ENCODE measurements at places on chromosomes 4 and X.

- no peak for DNase-seq
Observed at GRCh38 chr4:16217300-16218051, 8.8 kb downstream of the TAPT1 start.

GRCh38 chr4:6371271-6371670 is 101.1 kb downstream of the PPP2R2C start:
- DNase-seq = no peak

- DNase-seq = no peak
Observed at GRCh38 chr4:173924561-173924960, 358.9 kb downstream of the FBXO8 start.

DNA sequence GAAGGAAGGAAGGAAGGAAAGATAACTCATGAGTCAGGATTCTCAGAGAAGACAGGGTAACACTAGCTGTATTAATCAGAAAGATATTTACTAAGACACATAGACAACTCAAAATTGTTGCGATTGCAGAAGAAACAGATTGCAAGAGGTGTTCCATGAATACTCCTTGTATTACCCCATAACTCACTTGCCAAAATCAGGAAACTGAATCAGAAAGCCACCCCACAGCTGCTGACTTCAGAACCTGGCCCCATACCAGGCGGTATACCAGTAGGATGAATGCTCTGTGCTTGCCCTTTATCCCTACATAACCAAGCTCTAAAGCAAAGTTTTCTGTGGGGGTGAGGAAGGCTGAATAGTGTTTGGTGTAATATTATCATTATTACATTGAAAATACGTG is 468.5 kb downstream of the IQCM start:
- DNase-seq = no peak

DNA sequence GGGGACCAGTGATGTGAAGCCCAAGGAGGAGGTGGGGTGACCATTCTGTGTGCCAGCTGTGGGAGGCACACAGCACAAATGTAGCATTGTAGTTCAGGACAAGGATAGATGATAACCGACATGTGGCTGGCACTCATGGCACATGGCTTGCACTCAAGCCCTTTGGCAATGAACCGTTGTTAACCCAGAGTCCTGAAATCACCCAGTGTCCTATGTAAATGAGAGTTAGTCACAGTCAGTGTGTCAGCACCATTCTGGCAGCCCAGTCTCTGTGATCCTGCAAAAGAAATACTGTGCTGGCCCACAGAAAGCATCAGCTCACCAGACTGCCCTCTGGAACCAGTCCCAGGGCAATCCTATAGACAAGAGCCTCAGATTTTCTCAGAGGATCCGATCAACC is 339.3 kb downstream of the MID1IP1 start:
- DNase-seq = no peak

DNA sequence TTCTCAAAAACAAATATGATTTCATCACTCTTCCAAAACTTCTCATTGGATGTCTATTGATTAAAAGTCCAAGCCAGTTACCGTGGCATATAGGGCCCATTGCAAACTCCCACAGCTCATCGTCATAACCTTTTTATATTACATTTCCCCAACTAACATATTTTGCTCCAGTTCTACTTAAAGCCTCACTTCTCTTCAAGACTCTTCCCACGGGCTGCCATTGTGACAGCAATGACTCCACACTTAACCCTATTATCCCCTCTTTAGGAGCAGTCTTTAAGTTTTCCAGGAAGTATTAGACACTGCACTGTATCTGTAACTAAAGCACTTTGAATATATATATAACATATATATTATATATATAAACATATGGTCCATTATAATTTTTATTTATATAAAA is 44.5 kb downstream of the DTHD1 start:
- DNase-seq = no peak

DNA sequence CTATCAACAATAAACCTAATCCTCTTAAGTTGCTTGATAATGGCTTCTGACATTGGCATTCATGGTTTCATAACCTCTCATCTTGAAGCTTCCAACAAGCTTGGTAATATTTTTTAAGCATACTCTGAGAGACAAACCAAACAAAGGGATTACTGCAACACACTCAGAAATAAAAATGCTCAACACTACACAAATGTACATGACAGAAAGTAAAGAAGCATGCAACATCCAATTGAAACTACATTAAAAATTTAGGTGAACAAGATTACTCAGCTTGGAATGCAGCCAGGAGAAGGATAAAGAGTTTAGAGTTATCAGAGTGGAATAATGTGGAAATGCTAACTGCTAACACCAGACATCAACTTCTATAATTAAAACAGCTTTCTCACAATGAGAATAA is 1136.6 kb upstream of the PABPC4L start:
- no peak for DNase-seq

GRCh38 chr4:184251670-184251980 is 34.0 kb upstream of the ENPP6 start:
- DNase-seq = no peak

- no peak for DNase-seq
Observed at GRCh38 chr4:167581449-167581965, 347.2 kb upstream of the SPOCK3 start.

- DNase-seq = no peak
Observed at GRCh38 chr4:70613306-70614183, 15.0 kb upstream of the ENAM start.

DNA sequence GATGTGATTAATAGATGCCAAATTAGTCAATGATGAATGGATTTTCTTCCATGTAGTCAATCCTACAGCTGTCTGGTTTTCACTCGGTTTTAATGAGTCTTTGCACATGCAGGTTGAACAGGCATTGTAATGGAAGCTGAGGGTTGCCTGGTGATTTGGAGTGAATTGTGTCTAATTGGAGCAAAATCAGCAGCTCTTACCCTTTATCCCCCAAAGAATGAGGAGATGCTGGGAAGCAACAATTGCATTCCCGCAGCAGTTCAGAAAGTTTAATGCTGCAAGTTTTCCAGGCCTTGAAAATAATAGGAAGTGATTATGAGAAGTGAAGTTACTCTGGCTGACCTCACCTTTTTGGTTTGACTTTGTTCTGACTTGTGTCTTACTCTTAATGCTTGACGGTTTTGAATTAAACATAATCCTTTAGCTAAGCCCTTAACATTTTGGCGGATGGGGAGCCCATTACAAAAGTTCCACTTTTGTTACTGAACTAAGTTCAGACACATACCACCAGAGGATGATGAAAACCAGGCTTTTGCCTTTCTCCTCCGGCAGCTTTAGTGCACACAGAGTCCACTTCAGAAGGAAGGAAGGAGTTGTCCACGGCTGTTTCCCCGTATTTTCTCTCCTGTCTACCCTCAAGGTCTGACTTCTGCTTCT is 78.8 kb upstream of the TBC1D9 start:
- no peak for DNase-seq

DNA sequence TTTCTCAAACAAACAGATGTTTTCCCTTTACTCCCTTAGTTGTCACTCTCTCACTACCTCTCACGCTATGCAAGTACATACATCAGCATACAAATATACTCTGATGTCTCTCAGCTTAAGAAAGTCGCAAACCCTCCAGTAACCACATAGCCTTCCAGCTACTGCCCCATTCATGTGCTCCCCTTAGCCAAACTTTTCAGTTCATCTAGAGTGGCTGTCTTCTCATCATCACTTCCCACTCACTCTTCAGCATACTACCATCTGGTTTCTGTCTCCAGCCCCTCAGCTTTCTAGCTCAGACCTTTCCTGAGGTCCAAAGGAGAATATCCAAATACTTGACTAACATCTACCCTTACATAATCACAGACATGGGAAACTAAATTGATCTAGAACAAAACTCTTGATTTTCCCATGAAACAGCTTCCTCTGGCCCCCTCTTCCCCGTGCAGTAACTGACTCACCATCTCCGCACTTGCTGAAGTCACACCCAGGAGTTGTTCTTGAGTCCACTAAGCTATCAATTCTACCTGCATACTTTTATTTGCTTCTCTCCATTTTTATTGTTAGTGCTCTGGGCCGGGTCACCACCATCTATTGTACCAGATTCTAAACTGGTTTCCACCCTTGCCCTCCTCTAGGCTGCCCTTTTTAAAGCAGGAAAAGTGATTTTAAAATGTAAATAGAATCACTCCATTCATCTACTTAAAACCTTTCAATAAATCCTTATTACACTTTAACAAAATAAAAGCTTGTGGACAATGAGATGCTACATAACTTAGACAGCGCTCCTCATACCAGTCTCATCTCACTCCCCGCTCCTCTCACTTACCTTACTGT is 57.2 kb downstream of the CASP6 start:
- DNase-seq = no peak

DNA sequence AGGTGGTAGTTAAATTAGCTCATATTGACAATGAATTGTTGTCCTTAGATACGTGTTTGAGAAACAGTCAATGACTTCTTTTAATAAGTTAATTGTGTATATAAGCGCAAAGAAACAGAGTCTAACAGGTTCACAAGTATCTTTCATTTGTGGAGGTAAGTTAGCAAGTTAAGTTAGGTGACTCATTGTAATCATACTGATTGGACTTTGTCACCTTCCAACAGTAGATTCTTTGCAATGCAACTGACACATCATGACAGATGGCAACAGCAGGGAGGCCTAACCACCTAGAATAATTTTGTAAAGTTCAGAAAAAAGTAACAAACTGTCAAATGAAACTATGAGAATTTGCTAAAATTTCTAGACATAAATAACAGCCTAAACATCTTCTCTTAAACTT is 207.6 kb upstream of the PITX2 start:
- no peak for DNase-seq

GRCh38 chr4:19300213-19300612 is 951.5 kb upstream of the SLIT2 start:
- no peak for DNase-seq

DNA sequence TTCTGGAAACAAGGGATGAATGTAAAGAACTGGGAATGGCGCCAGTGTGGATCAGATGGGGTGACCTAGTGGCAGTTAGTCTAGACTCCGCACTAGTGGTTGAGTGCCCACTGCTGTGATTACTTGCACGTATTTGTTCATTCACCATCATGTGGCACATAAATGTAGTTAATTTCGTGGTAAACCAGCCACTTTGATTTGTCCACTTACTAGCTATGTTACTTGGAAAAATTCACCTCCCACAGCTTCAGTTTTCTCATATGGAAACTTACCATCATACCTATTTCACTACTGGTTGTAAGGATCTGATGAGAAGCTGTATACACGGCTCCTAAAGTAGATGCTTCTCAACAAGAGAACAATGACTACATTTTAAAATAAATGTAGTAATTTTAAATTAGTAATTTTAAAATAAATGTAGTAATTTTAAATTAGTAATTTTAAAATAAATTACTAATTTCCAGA is 394 bp upstream of the DYNLT3 start:
- no peak for DNase-seq

DNA sequence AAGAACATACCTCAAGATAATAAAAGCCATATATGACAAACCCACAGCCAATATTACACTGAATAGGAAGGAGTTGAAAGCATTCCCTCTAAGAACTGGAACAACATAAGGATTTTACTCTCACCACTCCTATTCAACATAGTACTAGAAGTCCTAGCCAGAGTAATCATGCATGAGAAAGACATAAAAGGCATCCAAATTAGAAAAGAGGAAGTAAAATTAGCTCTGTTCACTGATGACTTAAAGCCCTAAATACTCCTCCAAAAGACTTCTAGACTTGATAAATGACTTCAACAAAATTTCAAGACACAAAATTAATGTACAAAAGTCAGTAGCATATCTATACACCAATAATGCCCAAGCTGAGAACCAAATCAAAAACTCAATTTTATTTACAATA is 235.7 kb downstream of the NKX6-1 start:
- DNase-seq = no peak

DNA sequence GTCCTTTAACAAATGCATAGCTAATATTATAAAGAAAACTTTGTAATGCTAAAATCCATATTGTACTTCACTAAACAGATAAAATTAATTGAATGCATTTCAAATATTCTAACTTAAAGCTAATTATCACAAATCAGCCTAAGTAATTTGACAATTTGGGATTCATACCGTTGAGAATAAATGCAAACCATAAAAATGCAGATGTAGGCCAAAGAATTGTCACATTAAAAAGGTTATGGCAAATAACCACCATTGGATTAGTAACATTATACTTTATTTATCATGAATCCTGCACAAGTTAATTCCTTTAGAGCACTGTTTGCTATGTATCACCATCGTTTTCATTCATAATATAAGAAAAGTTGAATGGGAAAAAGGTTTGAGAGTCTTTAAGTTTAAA is 301.0 kb downstream of the LDB2 start:
- no peak for DNase-seq

DNA sequence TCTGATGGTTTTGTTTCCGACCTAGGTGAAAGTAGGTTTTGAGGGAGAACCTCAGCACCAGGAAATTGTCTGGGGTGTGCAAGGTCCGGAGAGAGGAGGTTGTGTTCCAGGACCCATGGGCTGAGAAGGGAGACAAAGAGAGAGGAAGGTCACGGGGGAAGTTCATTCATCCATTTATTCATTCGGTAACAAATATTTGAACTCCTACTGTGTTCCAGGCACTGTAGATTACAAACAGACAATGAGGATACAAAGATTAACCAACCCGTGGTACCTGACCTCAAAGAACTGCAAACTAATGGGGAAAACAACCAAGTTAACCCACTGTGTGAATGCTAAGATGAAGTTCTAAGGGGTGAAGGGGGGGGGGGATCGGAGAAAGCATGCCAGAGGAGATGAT is 1.8 kb upstream of the GPC3 start:
- DNase-seq = no peak

DNA sequence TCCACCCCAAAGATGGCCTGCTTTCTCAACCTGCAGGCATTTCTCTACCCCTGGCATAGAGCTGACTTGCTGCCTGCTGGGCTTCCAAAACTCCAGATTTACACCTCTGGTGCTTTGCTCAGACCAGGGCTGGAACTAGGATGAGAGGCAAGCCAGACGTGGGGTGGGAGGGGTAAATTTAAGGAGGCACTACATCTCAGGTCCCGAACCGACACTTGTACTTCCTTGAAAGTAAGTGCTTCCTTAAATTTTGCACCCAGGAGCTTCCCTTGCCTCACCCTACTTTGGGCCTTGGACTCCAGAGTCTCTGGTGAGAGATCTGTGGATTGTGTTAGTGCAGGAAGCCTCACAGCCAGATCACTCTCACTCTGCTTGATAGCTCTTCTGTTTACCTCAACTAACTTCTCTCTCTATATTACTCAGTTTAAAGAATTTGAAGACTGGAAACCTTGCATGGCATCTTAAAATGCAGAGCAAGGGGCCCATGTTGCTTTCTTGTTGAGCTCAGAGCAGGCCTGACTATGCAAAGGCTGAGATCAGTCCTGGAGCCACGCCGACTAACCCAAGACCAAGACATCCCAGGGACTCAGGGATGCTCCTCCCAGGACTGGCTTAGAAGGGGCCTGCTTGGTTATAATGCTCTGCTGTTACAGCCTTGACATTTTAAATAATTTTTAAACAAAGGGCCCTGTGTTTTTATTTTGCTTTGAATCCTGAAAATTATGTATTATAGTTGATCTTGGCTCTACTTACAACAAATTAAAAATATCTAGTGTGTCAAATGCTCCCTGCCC is 145.0 kb upstream of the LEF1 start:
- DNase-seq = peak; percentile 1

All from trophoblast cell (in vitro differentiated cells and primary cell).